ENCODE measurements at places on chromosomes 3 and 15. TPM values are rescaled to one million over a fixed set of nuclear protein-coding genes. Genes with fewer than 3 reads are reported as not detected.

DNA sequence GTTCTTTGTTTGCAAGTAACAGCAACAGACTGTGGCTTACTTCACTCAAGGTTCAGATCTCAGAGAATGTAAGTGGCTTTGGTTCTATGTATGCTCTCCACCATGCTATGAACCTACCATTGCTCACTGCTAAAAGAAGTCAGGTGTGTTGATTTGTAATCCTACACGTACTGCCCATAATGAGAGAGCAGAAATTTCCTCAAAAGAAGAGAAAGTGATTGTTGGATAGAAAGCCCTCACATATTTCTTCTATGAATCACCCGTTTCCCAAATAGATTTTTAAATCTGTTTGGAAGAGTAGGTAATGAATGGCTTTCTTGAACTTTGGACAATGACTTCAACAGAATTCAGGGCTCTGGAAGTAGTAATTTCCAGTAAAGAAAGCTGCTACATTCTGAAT is 565.4 kb downstream of the ROBO2 start:
- no peak for DNase-seq
- H3K4me3 ChIP-seq: no peak overlapping the region
- no peaks in the 10 kb centered on the region for H3K27me3 ChIP-seq
- no peaks in the 10 kb centered on the region for H3K36me3 ChIP-seq

DNA sequence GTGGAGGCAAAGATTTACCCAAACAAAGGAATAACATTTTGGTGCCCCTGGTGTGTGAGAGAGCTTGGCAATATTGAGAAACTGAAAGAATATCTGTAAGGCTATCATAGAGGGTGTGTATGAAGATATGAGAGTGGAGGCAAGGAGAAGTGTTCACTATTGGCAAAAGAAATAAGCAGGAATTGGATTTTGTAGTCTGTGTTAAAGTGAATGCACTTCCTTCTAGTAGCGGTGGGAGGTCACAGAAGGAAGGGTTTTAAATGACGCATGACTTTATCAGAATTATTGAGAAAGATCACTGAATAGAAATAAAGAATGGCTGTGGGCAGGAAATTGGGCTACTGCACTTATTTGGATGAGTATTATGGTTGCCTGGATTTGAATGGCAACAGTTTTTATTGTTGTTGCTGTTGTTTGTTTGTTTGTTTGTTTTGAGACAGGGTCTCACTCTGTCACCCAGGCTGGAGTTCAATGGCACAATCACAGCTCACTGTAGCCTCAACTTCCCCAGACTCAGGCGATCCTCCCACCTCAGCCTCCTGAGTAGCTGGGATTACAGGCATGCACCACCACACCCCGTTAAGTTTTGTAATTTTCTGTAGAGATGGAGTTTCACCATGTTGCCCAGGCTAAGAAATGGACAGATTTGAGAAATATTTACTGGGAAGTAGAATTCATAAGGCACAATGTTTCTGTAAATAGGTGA is 16.3 kb downstream of the MME start:
- H3K27me3 ChIP-seq: no peaks in the 10 kb centered on the region
- no peak overlapping the region for H3K4me3 ChIP-seq
- no peaks in the 10 kb centered on the region for H3K4me1 ChIP-seq
- no peak for DNase-seq

- no peaks in the 10 kb centered on the region for H3K27me3 ChIP-seq
- H3K4me1 ChIP-seq: peaks cover 58% of the 10 kb centered on the region
Measured at GRCh38 chr15:101167753-101168462, 83.9 kb downstream of the CHSY1 start.

PLD1 gene
- 0.15 TPM for total RNA-seq

ZMYND10 gene
- 1.7 TPM for total RNA-seq

DNA sequence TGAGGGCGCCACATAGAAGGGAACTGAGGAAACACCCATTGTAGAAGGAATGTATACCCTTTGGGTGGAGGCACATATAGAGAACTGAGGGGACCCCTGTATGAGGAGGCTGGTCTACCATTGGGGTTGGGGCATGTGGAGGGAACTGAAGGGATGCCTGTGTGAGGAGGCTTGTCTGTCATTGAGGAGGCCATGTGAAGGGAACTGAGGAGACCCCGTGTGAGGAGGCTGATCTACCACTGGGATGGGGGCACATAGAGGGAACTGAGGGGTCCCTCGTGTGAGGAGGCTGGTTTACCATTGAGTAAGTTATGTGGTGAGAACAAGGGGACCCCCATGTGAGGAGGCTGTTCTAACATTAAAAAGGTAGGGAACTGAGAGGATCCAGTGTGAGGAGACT is 156.1 kb downstream of the FBLN2 start:
- no peaks in the 10 kb centered on the region for H3K4me1 ChIP-seq
- H3K27ac ChIP-seq: no peak overlapping the region
- DNase-seq: no peak

GRCh38 chr3:129937717-129938116 is 36.8 kb upstream of the TRH start:
- no peak for DNase-seq
- H3K27ac ChIP-seq: no peak overlapping the region
- H3K27me3 ChIP-seq: peaks cover 4% of the 10 kb centered on the region
